ENCODE measurements at places on chromosomes 11 and 22. TPM values are rescaled to one million over a fixed set of nuclear protein-coding genes. Genes with fewer than 3 reads are reported as not detected.

CST6 gene
- total RNA-seq, result not detected

CSF2RB gene
- total RNA-seq, result 3.4 TPM

FERMT3 gene
- 184 TPM for total RNA-seq

SLC29A2 gene
- 14.7 TPM for total RNA-seq

NXPE4 gene
- not detected for total RNA-seq

C22orf31 gene
- total RNA-seq, result not detected

ZMAT5 gene
- 21.8 TPM for total RNA-seq

IFITM1 gene
- 201 TPM for total RNA-seq

PLEKHB1 gene
- total RNA-seq, result 70.6 TPM

KCNQ1 gene
- 24.0 TPM for total RNA-seq

GAL3ST3 gene
- total RNA-seq, result not detected

HEPHL1 gene
- not detected for total RNA-seq

ASPHD2 gene
- 5.3 TPM for total RNA-seq

PVALB gene
- total RNA-seq, result not detected

CDC45 gene
- total RNA-seq, result 2.7 TPM

ADM2 gene
- total RNA-seq, result 10.7 TPM

PGA3 gene
- not detected for total RNA-seq

NRGN gene
- total RNA-seq, result 0.89 TPM

FBLN1 gene
- not detected for total RNA-seq

MMP26 gene
- not detected for total RNA-seq

OR8D4 gene
- total RNA-seq, result not detected

TMEM184B gene
- total RNA-seq, result 35.8 TPM

UPK3A gene
- not detected for total RNA-seq

PGR gene
- total RNA-seq, result 0.06 TPM

SCGB1D4 gene
- not detected for total RNA-seq

PLAAT4 gene
- 119 TPM for total RNA-seq

DGCR6L gene
- 50.7 TPM for total RNA-seq

HTR3B gene
- not detected for total RNA-seq

SLC6A5 gene
- not detected for total RNA-seq

P2RY2 gene
- total RNA-seq, result not detected

Data from T-cell (primary cell).